ENCODE measurements at places on chromosomes 11 and 22.

GRCh38 chr11:11213117-11213516 lies 139.9 kb downstream of the CSNK2A3 start:
- DNase-seq: peak; percentile 20

DNA sequence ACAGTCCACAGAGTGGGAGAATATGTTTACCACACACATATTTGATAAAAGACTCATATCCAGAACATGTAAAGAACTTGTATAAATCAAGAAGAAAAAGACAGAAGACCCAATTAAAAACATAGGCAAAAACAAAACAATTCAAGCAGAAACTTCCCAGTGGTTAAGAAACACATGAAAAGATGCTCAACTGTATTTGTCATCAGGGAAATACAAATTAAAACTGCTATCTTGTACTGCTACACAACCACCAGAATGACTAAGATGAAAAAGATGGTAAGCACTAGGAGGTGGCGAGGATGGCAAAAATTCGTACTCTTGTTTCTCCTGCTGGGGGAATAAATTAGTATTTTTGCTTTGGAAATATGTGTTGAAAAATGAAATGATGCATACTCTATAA lies 192.3 kb upstream of the C11orf87 start:
- DNase-seq: no peak

- peak; percentile 42 for DNase-seq
These were observed 3.5 kb upstream of the GLB1L3 start for GRCh38 chr11:134272381-134273316.

DNA sequence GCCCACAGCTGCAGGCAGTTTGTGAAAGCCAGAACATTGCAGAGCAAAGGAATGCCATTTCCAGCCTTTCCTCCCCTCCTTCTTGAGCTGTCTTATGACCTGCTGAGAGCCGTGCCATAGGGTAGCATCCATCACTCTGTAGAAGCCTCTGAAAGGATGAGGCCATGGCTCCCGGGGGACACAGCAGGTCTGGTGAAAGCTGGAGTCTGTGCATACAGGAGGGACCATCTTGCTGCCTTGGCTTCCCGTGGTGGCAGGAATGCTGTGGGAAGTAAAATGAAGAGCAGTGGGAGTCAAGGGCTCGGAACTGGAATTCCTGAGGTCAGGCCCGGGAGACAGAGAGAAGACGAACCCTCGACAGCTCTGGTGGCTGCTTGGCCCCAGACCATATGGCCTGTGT lies 30.9 kb downstream of the ANO1 start:
- DNase-seq: no peak

DNA sequence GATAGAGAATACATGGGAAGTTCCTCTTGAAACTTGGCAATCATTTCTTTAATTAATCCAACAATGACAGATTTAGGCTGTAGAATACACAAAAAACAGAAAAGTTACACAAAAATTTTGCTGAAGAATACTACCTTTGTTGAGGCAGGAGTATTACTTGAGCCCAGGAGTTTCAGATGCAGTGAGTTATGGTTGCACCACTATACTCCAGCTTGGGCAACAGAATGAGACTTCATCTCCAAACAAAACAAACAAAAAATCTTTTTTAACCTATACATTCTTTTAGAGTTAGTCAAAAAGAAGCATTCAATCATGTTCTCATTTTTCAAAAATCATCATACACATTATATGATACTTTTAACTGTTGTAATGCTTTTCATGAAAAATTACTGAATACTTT lies 22.1 kb downstream of the UEVLD start:
- no peak for DNase-seq

All from ecto neural progenitor cell (in vitro differentiated cells).